Stimulated activated CD8-positive, alpha-beta memory T cell treated with anti-CD3 and anti-CD28 coated beads, Interleukin-15, amount 100 ng/mL, for 24 hours (primary cell): ENCODE measurements at places on chromosomes 2 and 18.

DNA sequence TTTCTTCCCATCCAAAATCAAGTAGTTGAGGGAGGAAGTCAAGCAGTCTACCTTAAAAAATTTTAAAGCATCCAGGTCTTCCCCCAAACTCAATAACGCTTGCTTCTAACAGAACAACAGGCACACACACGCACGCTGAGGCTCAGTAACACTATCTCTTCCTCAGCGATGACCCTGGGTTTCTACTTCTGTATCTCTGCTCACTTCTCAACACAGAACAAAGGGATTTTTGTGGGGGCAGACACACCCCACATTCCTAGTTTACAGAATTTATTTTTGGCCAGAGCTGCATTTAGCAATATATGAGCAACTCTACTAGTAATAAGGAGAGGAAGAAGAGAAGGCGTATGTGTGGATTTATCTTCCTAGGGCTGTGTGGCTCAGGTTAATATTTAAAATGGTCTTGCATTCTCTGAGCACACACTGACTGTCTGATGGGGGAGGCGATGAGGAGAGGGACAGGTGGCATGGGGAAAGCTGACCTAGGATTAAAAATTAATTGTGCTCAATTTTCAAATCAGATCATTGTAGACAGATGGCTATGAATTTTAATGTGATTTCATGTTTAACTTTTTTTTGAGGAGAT lies 71.3 kb upstream of the PPM1B start:
- DNase-seq: no peak

GRCh38 chr2:80078290-80079036 lies 226.1 kb downstream of the LRRTM1 start:
- no peak for DNase-seq

DNA sequence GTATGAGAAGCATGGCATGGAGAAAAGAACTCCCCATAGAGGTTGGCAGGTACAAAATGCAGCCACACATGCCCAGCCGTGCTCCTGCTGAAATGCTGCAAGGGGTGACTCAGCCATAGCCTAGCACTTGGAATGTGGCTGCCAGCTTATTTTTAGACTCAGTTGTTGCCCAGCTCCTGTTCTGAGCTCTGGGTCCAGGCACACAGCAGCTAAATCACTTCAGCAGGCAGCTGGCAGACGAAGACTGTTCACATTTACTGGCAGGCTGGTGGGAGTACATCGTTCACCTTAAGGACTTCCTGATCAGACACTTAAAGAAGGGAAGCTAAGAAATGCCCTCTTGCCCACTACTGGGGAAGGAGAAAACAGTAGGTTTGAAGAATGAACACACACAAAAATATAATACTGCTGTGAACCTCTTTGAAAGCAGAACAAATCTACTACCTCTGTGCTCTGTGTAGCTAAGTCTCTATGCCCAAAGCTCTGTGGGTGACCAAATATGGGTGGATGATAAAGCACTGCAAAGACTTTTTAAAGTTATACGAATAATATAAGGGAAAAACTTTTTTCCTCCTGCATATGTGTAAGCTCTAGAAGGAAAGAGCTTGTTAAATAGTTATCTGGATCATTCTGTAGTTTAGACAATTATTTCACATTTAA lies 146.1 kb downstream of the LNPK start:
- no peak for DNase-seq

DNA sequence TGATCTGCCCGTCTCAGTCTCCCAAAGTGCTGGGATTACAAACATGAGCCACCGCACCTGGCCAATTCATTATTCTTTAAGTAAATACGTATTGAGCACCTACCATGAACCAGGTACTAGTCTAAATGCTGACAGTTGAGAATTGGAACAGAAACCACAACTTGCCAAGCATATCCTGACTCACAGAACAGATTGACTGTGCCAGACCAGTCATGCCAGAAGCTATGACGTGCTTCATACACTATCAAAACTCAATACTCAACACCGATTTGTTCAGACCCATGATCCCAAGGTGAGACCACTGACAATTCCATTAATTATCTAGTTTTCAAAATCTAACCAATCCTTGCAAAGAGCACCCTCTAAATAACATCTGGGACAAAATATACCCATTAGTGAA lies 148.6 kb downstream of the B3GNT2 start:
- DNase-seq: no peak

DNA sequence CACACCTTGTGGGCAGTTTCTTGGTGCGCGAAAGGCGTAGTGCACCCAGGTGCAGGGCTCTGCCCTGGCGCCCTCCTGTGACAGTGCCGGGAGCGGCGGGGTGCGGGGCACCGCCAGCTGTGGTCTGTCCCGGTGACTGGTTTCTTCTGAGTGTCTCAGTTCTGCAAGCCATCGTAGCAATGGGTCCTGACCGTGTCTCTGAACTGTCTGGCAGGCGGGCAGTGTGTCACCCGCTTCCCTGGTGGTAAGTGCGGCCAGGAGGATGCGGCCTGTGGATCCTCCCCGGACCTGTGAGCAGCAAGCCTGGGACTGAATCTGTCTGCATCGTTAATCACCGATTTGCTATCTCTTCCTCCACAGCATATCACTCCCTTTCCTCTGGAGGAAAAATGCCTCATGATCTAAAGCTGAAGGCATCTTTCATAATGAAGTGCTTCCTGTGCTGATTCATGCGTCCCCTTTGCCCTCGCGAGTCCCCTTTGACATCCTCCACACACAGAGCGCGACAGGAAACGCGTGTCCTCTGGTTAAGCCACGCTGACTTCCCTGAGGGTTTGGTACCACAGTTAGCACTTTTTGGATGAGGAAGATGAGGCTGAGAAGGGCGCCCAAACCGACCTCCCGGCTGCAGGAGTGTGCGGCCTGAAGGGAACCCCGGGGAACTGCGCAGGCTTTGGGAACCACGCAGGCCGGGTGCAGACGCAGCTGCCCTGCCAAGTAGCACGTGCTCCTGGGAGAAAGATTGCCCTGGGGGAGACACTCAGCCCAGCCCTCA lies 416.0 kb upstream of the HS6ST1 start:
- no peak for DNase-seq

DNA sequence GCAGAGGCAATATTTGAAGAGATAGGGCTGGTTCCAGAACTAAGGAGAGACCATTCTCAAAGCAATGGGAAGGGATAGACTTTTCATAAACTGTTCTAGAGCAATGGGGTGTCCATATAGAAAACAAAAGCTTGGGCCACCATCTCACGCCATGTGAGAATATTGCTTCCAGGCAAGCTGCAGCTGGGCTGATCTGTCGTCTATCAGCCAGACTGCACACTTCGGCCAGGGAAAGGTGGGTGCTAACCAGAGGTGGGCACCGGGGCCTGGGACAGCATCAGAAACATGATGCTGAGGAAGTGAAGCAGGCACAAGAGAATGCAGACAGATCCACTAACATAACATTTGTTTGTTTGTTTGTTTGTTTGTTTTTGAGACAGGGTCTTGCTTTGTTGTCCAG lies 43.7 kb downstream of the MYO7B start:
- DNase-seq: no peak

DNA sequence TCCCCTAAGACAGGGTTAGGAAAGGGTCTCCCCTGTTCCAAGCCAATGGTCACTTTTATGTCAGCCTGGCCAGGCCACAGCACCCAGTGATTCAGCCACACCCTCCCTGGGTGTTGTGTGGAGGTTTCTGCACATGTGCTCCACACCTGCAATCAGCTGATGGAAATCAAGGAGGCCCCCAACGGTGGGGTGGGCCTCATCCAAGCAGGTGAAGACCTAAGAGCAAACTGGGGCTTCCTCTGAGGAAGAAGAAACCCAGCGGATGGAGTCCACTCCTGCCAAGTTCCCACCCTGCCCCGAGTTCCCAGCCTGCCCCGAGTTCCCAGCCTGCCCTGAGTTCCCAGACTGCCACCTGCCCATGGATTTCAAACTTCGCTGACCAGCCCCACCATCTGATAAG lies 55.4 kb downstream of the KIF1A start:
- DNase-seq: no peak

- no peak for DNase-seq
Observed at GRCh38 chr2:180675170-180675569, 305.2 kb upstream of the UBE2E3 start.

GRCh38 chr2:177352441-177353186 lies 40.0 kb upstream of the AGPS start:
- DNase-seq: no peak

GRCh38 chr2:116810071-116810470 lies 1004.4 kb upstream of the DDX18 start:
- DNase-seq: no peak

DNA sequence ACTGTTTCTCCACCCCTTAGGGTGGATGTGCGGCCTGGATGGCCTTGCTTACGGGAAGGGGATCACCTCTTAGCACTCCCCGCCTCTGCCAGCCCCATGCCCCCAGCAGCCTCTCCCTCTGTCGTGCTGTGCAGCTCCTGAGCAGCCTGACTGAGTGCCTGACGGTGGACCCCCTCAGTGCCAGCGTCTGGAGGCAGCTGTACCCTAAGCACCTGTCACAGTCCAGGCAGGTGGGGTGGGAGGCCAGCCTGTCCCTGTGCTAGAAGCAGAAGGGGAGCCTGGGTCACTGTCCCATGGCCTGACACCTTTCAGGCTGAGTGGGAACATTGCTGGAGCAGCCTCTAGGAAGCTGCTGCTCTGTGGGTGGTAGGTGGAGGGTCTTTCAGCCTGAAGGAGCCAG lies 5.2 kb downstream of the TMEM214 start:
- no peak for DNase-seq

GRCh38 chr2:55144922-55145820 lies 86.9 kb downstream of the CLHC1 start:
- DNase-seq: no peak

- DNase-seq: no peak
Observed at GRCh38 chr2:202120828-202121227, 47.8 kb downstream of the KIAA2012 start.

- DNase-seq: no peak
Observed at GRCh38 chr18:55430026-55430425, 158.0 kb downstream of the TCF4 start.

DNA sequence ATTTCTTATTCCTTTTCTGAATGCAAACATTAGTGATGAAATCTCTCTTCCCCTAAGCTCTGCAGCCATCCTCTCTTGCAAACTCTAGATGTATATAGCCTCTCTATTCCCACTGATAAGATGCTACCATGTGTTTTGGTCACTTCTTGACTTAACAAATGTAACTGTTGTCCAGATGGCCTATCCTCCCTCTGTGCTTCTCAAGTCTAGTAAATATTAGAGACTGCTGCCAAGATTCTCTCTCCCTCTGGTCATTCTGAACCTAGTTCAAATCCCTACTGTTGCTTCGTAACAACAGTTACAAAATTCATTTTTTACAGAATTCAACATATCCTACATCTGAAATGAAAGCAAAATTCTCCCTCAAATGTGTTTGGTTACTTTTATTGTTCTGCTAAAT lies 156.6 kb downstream of the TXNL1 start:
- no peak for DNase-seq

DNA sequence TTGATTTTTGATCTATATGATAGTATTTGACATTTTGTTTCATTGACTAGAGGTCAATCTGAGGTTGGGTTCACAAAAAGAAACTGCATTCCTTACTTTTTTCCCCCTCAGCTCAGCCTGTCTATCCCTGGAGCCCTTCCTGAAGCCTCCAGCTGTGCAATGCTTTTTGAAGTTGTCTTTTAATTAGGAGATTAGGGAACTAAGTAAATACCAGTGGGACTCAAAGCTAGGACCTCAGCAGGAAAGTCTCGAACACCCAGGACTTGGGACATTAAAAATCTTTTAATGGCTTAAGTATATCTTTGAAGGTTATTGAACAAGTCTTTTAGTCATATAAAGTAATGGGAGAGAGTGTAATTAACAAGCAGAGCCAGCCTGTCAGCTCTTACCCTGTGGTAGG lies 220.2 kb downstream of the PDE11A start:
- no peak for DNase-seq

GRCh38 chr2:12044857-12045256 lies 298.4 kb downstream of the LPIN1 start:
- DNase-seq: no peak

GRCh38 chr2:72367530-72368225 lies 220.0 kb upstream of the CYP26B1 start:
- no peak for DNase-seq

- no peak for DNase-seq
Observed at GRCh38 chr2:220437938-220438337, 810.5 kb downstream of the SLC4A3 start.

DNA sequence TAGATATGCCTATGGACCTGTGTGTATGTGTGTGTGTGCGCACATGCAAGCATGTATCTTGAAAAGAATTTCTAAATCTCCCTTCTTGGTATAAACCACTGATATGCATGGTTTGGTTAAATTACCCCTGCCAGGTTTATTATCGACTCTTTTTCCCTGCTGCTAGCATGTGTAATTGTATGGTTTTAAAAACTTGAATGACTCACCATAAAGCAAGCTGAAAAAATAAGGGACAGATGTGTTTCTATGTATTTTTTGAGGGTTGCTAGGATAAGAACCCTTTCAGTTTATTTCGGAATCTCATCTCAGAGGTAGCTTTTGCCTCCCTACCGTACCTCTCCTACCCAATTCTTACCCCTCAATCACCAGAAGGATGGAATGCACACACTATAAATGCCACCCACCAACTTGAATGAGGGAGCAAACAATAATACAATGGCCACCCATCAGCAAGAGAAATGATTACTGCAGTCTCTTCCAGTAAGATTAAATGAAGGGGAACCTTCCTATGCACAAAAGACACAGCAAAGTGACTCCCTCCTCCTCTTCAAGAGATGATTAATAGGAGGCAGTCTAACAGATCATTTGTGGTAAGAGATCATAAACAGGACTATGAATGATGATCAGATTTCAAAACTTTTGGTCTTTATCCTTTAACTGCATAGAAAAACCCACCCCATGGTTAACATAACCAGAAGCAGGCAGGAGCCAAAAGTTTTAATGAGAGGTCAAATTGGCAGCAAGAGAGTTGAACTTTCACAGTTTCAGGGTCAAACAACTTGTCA lies 357.2 kb downstream of the SATB2 start:
- no peak for DNase-seq

- DNase-seq: no peak
Observed at GRCh38 chr2:113175042-113175628, 1.4 kb downstream of the PSD4 start.

DNA sequence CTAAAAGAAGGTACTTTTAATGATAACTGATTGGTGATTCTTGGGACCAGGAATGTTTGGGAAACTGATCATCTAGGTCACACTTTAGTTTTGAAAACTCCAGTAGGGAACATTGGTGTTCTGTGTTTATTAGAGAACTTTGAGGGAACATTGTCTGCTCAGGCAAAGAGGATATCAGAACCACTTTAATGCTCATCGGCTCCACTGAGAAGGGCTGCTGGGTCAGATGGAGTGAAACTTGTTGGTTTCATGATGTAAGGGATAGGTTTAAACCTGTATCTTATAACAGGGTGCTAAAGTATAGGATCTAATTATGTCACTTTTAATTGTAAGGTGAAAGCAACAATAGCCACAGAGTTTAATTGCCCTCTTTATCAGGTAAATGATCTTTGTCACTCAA lies 14.2 kb upstream of the POLI start:
- DNase-seq: no peak

DNA sequence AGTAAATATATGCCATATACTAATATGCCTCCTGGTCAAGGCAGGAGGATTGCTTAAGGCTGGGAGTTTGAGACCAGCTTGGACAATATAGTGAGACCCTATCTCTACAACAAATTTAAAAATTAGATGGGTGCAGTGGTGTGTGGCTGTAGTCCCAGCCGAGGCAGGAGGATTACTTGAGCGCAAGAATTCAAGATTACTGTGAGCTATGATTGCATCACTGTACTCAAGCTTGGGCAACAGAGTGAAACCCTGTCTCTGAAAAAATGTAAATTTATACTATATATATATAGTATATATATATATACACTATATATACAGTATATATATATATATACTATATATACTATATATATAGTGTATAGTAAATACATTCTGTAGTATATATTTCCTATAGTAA lies 30.0 kb upstream of the NPC1 start:
- DNase-seq: no peak

GRCh38 chr2:13696601-13697000 lies 935.9 kb upstream of the LRATD1 start:
- no peak for DNase-seq
